ENCODE measurements at places on chromosomes 13 and 19.

GRCh38 chr13:90896002-90896401 lies 451.5 kb upstream of the MIR17HG start:
- H3K4me1 ChIP-seq = no peaks in the 10 kb centered on the region
- no peak overlapping the region for H3K4me3 ChIP-seq
- DNase-seq = no peak
- H3K27ac ChIP-seq = no peak overlapping the region

- H3K36me3 ChIP-seq = no peaks in the 10 kb centered on the region
- H3K4me1 ChIP-seq = no peaks in the 10 kb centered on the region
- DNase-seq = no peak
- no peaks in the 10 kb centered on the region for H3K27me3 ChIP-seq
- no peak overlapping the region for H3K4me3 ChIP-seq
- no peak overlapping the region for H3K27ac ChIP-seq
These were observed 274.6 kb downstream of the ITGBL1 start for GRCh38 chr13:101727118-101727517.

GRCh38 chr19:12656899-12657571 lies 9.5 kb downstream of the MAN2B1 start:
- no peaks in the 10 kb centered on the region for H3K4me1 ChIP-seq
- no peak for DNase-seq
- H3K27ac ChIP-seq = no peak overlapping the region
- no peaks in the 10 kb centered on the region for H3K36me3 ChIP-seq
- H3K27me3 ChIP-seq = no peaks in the 10 kb centered on the region

- no peaks in the 10 kb centered on the region for H3K27me3 ChIP-seq
- H3K36me3 ChIP-seq = no peaks in the 10 kb centered on the region
- no peak overlapping the region for H3K27ac ChIP-seq
- H3K4me3 ChIP-seq = no peak overlapping the region
These were observed 33.5 kb upstream of the ITM2B start for GRCh38 chr13:48199404-48199946.

- H3K27ac ChIP-seq = no peak overlapping the region
- no peaks in the 10 kb centered on the region for H3K36me3 ChIP-seq
- H3K27me3 ChIP-seq = no peaks in the 10 kb centered on the region
- no peak for DNase-seq
- H3K4me1 ChIP-seq = no peaks in the 10 kb centered on the region
These were observed 134.5 kb upstream of the KL start for GRCh38 chr13:32881777-32882145.

DNA sequence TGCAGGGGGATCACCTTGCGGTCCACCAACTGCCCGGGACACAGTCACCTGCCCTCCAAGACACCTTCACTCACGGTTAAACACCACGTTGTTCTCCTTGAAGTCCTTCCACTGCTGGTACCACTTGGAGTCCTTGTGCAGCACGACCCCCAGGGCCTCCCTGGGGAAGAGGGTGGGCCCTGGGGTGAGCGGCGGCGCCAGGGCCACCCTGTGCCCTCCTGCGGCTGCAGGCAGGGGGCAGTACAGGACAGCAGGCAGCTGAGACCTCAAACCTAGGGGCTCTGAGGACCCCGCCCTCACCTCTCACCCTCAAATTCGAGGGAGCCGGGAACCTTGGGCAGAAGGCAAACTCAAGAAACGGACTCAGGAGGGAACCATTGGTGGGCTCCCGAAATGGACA lies 7.5 kb upstream of the CTXN1 start:
- H3K36me3 ChIP-seq = peaks cover 4% of the 10 kb centered on the region
- H3K4me1 ChIP-seq = no peaks in the 10 kb centered on the region
- H3K27ac ChIP-seq = no peak overlapping the region
- no peaks in the 10 kb centered on the region for H3K27me3 ChIP-seq
- no peak overlapping the region for H3K4me3 ChIP-seq

DNA sequence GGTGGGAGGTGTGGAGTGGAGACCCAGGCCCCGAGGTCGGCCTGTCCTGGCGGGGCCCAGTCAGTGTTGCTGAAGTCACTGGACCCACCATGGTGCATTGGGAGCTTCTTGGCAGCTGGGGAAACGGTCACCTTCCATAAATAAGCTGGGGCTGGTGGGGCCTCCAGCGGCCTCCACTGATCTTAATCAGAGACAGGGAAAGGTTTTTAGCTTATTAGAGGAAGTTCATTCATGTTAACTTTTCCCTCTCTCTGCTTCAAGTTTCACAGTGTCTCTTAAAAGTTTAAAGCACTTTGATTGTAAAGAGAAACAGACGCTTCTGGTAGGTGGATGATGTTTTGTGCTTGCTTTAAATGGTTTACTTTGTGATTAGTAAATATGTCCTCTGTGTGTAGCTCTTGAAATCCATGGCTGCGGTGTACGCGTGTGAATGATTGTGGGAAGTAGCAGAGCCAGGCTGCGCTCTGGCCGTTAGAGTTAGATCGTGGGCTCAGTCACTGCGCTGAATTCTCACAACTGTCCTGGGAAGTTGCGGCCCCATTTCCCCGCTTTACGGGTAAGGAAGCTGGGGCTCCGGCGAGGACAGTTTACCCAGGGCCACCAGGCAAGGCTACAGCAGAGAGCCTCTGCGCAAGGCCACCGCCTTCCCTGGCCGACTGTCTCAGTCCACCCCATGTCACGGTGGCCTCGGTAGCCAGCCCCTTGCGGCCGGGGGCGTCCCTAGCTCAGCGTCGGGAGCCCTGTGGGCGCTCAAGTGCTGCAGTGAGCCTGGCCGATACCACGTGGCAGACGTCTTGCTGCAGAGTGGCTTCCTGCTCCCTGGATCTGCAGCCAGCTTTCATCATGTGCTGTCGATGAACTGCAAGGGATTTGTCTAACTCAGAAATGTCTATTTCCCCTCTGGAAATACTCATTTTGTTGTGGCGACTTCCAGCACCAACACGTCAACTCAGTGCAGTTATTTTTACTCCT lies 16.5 kb upstream of the NDUFS7 start:
- no peak overlapping the region for H3K27ac ChIP-seq
- H3K27me3 ChIP-seq = no peaks in the 10 kb centered on the region
- H3K4me3 ChIP-seq = no peak overlapping the region
- H3K36me3 ChIP-seq = peaks cover 86% of the 10 kb centered on the region
- no peak for DNase-seq

DNA sequence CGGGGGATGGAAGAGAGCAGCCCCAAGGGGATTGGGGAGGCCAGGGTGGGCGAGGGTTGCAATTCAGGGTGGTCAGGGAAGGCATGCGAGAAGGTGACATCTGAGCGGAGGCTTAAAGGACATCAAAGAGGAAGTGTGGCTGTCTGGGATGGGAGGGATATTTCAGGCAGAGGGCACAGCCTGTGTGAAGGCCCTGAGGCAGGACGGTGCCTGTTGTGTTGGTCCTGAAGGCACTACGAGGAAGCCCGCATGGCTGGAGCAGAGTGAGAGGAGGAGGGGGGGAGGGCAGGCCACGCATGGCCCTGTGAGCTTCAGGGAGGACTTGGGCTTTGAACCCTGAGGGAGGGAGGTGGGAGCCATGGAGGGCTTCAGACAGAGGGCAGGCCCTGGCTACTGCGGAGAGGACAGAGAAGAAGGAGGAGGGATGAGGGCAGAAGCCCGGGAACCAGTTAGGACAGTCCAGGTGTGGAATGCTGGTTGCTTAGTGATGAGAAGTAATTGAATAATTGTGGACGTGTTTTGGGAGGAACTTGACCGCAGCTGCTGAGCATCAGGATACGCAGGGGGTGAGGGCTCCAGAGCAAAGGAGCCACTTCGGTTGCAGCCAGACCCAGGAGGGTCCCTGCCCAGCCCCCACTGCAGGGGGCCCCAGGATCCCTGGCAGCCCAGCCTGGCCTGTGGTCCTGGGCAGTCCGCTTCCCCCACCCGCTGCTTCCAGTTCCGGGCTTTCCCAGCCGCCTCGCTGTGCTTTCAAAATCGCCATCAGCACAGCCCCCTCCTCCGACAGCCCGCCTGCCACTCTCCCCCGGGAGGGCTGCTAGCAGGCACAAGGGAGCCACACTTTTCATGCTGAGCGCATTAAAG lies 6.2 kb downstream of the TLE6 start:
- no peaks in the 10 kb centered on the region for H3K36me3 ChIP-seq
- peaks cover 20% of the 10 kb centered on the region for H3K4me1 ChIP-seq
- DNase-seq = no peak
- H3K27ac ChIP-seq = peak overlapping the region; percentile 55
- no peaks in the 10 kb centered on the region for H3K27me3 ChIP-seq

Measured in Peyer's patch (tissue), 4 donors.